ENCODE measurements at places on chromosomes 4 and X.
A peak's percentile ranks its signal among the peaks of the same experiment; 100 is the strongest.

- no peak for DNase-seq
Measured at GRCh38 chr4:155391932-155392331, 15.2 kb upstream of the MAP9 start.

DNA sequence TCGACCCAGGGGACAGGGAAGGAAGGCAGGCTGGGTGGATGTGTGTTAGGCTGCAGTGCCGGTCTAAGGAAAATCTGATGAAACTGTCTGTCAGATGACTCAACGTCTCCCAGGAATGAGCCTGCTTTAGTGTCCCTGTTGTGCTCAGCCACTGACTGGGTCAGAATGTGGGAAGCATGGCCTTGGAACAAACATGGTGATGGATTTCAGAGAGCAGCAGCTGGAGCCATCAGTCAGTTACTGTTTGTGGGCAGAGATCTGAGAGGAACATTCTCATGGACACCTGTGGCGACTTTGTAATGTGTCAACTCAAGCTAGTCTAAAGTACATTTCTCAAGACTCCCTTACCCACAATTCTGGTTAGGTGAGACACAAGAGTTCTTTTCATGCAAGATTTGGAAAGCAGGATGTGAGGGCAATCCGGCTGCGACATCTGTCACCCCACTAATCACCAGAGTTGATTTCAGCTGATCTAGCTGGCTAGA is 63.2 kb downstream of the ANAPC10 start:
- DNase-seq, result peak; percentile 54

DNA sequence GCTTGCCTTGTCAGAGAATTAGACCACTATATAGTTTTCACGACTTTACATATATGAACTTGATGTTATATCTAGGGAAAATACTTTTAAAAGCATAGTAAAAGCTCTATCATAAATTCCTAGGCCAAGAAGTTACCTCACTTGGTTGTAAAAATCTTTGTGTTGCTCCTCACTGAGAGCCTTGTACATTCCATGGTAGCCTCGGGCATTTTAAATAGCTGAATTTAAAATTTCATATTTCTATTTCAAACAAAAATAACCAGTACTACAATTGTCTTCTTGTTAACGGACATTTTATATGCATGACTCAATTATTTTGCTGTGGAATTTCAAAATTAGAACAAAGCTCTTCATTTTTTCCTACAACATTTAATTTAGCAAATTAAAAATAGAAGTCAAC is 107.6 kb downstream of the MID1 start:
- DNase-seq, result no peak

- DNase-seq, result no peak
Measured at GRCh38 chrX:44228621-44229020, 114.9 kb downstream of the EFHC2 start.

DNA sequence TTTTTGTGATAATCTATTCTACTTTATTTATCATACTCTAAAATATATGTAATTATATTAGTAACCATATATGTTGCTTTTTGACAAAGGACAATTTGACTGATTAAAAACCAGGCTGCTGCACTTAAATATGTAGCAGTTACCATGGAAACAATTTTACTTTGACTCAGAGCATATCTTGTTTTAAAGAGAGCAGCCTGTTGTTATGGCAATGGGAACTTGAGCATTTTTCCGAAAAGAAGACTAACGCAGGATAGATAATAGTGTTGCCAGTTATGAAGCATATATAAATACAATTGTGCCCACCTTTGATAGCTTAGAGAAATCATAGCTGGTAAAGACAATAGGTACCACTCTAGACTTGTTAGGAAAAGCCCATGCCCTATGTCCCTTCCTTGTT is 283.0 kb downstream of the GASK1B start:
- DNase-seq, result no peak
